Right ventricle myocardium superior (tissue), 1 donor: ENCODE measurements at places on chromosomes 7 and 10. TPM values are rescaled to one million over a fixed set of nuclear protein-coding genes. Genes with fewer than 3 reads are reported as not detected.

The VSTM2A gene
- total RNA-seq: not detected

The EBLN1 gene
- not detected for total RNA-seq

GRCh38 chr10:104452977-104453376 lies 99.3 kb downstream of the CFAP58 start:
- no peak for DNase-seq

DNA sequence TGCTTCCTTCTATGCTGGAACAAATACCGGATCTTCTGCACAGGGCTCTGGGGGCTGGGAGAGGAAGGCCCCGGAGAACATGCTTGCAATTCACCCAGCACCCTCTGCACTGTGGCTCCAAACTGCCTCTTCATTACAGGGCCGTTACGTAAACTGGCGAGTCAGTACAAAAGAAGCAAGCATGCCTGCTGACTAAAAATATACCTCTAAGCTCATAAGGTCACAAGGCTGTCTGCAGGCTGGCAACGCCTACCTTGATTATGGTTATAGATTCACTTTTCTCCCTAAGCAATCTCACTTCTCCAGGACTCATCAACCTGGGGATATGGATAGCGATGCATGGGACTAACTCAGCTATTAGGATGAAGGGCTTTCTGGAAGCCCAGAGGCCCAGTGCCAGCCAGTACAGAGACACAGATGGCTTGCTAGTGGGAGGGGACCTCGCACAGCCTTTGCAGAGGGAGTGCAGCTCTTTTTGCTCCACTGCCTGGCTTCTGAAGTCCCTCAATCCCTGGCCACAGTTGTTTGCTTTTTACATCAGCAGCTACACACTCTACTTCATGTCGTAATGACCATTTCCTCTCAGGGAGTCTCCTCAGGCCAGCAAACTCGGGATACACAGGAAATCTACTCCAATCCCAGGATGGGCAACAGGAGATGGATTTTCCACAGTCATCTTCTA lies 96.1 kb downstream of the SH3PXD2A start:
- DNase-seq: peak; percentile 65

The PRR15 gene
- total RNA-seq: not detected

- no peak for DNase-seq
Measured at GRCh38 chr7:51328351-51328801, 11.8 kb upstream of the COBL start.

GRCh38 chr7:154415709-154416399 lies 363.7 kb downstream of the DPP6 start:
- DNase-seq: no peak

- DNase-seq: peak; percentile 43
Measured at GRCh38 chr7:2281541-2281940, 32.7 kb downstream of the SNX8 start.

- DNase-seq: no peak
Measured at GRCh38 chr10:30970760-30971460, 60.8 kb downstream of the ZNF438 start.

- no peak for DNase-seq
Measured at GRCh38 chr7:103735377-103735776, 254.1 kb downstream of the RELN start.

The IDI2 gene
- total RNA-seq: 0.16 TPM

DNA sequence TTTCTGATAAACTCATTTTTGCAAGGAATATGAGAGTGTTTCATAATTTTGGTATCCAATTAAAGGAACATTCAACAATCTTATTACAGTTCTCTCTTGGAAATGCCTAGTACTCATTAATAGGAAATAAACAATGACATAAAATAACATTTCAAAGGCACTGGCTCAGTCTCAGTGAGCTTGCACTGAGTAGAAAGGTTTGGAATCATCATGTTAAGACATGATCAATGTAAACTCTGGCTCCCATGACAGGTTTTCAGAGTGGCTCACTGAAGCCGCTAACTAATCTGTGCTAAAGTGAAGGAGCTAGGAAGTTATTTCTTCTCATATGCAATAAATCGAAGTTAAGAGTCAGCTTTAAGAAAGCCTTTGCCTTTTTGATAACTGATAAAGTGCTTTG lies 203.3 kb upstream of the HGF start:
- no peak for DNase-seq

The SEC31B gene
- 7.9 TPM for total RNA-seq

The SEMA3E gene
- 0.27 TPM for total RNA-seq

DNA sequence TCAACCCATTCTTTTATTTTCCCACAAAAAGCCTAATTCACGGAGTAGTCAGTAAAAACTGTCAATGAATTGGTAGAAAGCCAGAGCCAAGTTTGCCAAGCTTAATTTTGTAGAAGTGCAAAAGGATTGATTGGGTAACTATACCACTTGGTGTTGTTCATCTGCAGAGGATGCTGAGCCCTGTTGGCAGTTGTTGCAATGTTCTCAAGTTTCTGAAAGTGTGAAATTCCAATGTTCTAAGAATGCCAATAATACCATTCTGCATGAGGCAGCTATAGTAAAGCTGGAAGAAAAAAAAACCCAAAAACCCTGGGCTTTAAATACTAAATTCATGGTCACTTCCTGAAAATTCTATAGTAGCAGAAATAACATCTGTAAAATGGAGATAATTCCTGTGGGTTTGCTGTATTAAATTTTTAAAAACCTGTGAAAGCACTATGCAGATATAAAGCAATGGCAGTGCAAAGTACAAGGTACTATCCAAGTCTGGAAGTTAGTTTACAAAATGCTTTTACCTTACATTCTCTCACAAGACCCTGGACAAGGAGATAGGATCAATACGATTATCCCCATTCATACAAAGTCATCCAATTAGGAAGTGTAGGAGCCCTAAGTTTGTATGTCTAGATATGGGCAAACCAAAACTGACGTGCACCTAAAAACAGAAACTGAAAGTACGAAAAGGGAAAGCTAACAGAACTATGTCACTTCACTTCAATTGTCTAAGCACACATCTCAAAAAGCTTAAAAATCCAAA lies 6.0 kb upstream of the PON1 start:
- no peak for DNase-seq

GRCh38 chr10:80277567-80278250 lies 11.7 kb downstream of the MAT1A start:
- peak; percentile 57 for DNase-seq

DNA sequence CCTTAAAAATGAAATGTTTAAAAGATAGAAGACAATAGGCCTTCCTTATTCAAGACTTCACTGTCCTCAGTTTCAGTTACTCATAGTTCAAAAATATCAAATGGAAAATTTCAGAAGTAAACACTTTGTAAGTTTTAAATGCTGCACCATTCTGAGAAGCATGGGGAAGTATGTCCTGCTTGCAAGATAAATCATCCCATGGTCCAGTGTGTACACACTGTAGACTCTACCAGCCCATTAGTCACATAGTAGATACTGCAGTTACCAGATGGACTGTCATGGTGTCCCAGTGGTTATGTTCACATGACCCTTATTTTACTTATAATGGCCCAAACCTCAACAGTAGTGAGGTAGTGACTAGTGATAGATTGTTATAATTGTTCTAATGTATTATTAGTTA lies 69.5 kb downstream of the PTPN12 start:
- no peak for DNase-seq

DNA sequence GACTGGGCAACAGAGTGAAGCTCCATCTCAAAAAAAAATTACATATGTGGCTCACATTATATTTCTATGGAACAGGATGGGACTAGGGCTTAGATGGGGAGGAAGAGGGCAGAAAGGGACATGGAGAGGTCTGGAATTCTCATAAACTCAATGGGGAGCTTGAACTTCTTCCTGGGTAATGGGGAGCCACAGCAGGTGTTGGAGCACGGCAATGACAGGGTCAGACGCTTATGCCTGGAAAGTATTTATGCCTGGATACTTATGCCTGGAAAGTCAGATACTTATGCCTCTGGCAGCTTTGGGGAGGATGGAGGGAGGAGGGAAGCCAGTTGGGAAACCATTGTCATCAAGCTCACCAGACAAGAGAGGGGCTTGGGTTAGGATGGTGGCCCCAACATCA lies 36.8 kb downstream of the TMEM130 start:
- DNase-seq: no peak

DNA sequence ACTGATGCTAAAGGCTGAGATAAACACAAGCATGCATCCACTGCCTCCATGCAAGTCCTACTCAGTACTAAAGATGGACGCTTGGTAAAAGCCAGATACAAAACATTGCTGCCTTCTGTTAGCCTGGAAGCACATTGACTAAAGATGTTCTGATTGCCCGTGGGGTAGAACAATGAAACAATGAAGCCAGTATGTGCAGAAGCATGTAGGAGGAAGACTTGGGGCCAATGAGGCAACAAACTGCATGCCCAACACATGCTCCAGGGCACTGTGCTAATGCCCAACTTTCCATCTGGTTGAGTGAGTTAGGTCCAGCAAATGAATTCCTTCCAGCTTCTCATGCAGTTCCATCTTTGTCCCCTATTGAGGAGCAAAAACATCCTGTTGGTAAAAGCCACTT lies 1245.5 kb downstream of the GATA3 start:
- no peak for DNase-seq

The PGAM2 gene
- total RNA-seq: 1,131 TPM
